ENCODE measurements at places on chromosomes 13 and 19.

- no peak for DNase-seq
These were observed 11.3 kb downstream of the EPS8L1 start for GRCh38 chr19:55086730-55087541.

DNA sequence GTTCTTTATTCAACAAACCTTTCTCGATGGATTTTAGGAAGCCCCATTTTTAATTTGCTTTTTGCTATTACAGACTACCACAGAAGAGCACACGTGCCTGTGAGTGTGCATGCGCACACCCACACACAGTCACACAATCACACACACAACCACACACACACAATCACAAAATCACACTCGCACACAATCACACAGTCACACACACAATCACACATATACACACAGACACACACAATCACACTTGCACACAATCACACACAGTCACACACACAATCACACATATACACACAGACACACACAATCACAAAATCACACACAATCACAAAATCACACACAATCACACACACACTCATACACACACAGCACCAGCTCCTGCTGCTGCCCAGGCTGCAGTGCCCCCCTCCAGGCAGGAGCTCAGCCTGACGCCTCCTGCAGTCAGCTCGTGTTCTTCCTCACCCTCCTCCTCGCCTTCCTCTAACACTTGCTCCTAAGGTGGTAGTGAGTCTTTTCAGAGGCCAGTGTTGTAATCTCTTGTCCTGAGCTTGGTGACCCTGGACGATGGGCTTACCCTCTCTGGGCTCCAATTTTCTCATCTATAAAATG lies 125.0 kb upstream of the SOX1 start:
- DNase-seq, result no peak

DNA sequence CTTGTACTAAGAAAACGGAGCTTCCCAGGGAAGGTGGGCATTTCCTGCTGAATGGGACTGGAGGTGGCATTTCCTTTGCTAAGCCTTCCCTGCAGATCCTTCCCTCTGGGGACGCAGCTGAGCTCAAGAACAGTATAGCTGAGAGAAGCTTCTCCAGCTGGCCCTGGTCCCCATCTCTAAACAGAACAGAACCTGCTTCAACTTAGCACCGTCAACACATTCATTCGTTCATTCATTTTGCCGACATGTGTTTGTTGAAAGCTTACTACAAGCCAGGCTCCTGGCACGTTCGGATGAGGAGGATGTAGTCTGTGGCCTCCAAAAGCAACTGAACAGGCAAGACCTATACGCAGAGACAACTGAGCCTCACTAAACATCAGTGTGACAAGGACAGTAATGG lies 36.6 kb upstream of the PEPD start:
- no peak for DNase-seq

GRCh38 chr13:21124852-21125251 lies 51.5 kb downstream of the SKA3 start:
- DNase-seq, result no peak

DNA sequence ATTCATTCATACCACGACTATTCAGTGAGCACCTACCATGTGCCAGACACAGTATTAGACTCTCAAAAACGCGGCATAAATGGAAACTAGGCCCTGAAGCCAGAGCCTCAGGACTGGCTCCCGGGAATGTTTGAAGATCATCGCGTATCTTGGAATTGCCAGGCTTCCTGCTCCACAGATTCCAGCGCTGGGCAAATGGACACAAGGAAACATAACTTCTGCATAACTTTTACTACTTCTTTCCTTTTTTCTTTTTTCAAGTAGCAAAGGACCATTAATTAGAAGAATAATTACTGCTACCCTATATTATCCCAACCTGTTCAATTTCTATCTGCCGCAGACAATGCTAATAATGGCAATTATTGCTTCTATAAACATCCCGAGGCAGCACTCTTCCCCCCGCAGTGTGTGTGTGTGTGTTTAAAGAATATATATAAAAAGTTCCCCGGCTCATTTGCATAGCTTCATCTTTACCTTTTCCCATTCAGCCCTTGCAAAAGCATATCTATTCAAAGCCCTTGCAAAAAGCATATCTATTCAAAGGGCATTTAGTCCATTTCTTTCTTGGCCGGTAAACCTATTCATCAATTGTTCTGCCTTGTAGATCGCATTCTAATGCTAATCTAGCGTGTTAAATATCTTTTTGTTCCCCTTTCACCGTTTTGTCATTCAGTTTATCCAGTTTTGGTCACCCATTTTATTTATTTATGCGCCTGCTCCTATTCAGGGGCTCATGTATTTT lies 6.1 kb downstream of the SOX21 start:
- no peak for DNase-seq

DNA sequence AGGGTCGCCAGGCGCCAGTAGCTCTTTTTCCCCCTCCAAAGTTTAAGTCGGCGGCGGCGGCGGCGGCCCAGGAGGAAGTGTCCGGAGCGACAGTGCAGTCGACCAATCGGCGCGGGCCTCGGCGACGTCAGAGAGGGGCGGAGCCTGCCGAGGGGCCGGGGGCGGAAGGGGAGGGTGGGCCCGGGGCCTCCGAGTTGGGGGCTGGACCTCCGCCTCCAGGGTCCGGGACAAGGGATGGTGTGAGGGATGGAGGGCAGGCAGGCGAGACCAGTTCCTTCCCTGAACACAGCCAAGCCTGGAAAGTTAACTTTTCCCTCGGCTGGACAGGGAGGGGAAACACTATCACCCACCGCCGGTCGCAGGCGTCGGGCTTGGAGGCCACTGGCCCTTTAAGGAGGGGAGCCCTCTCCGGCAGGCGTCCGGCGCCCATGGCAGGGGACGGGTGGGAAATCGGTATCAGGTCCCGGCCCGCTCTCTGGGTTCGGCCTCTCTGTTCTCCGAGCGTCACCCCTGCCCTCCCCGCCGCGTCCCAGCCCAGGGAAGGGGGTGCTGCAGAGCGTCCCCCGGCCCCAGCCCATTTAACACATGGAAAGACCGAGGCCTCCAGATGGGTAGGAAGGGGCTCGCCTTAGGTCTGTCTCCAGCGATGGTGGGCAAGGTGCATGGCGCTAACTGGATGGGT lies at the start of gene PRKD2:
Gene PRKD2 (minus strand): TSS at position 81 of the 682 bp plus-strand sequence. CDS start 744 bp downstream, outside the sequence.
- peak; percentile 85 for DNase-seq

GRCh38 chr13:37201081-37201480 lies 95.6 kb upstream of the CSNK1A1L start:
- DNase-seq, result no peak

GRCh38 chr19:47094557-47095475 lies 18.8 kb downstream of the ZC3H4 start:
- peak; percentile 42 for DNase-seq

- no peak for DNase-seq
These were observed 376.4 kb upstream of the ZNF507 start for GRCh38 chr19:31969016-31969415.
